ENCODE measurements at places on chromosomes 7 and 10.

GRCh38 chr7:40944981-40945585 lies 757.8 kb downstream of the INHBA start:
- no peak overlapping the region for H3K27ac ChIP-seq
- H3K36me3 ChIP-seq, result no peaks in the 10 kb centered on the region
- DNase-seq, result no peak
- no peaks in the 10 kb centered on the region for H3K4me1 ChIP-seq

DNA sequence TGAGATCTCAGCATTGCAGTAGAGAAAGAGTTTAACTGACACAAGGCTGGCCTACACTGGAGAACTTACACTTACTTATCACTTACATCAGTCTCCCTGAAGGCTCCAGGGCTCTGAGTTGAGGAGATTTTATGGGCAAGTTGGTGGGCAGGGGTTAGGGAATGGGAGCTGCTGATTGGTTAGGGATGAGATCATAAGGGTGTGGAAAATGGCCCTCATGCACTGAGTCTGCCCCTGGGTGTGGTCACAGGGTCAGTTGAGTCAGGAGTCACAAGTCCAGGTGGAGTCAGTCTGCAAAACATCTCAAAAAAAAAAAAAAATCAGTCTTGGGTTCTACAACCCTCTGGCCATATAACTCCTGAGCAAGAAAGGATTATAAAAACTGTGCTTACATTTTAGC lies 60.5 kb downstream of the PPP1R17 start:
- no peaks in the 10 kb centered on the region for H3K36me3 ChIP-seq
- H3K4me1 ChIP-seq, result no peaks in the 10 kb centered on the region
- H3K27ac ChIP-seq, result no peak overlapping the region
- no peak overlapping the region for H3K4me3 ChIP-seq

GRCh38 chr10:100509241-100509840 lies 10.3 kb downstream of the SEC31B start:
- H3K36me3 ChIP-seq, result peaks cover 24% of the 10 kb centered on the region
- no peak overlapping the region for H3K4me3 ChIP-seq
- H3K4me1 ChIP-seq, result no peaks in the 10 kb centered on the region
- DNase-seq, result no peak
- no peak overlapping the region for H3K27ac ChIP-seq
- H3K27me3 ChIP-seq, result no peaks in the 10 kb centered on the region

- H3K36me3 ChIP-seq, result no peaks in the 10 kb centered on the region
- H3K27ac ChIP-seq, result no peak overlapping the region
- DNase-seq, result no peak
Observed at GRCh38 chr10:76357726-76358415, 926.4 kb downstream of the LRMDA start.

DNA sequence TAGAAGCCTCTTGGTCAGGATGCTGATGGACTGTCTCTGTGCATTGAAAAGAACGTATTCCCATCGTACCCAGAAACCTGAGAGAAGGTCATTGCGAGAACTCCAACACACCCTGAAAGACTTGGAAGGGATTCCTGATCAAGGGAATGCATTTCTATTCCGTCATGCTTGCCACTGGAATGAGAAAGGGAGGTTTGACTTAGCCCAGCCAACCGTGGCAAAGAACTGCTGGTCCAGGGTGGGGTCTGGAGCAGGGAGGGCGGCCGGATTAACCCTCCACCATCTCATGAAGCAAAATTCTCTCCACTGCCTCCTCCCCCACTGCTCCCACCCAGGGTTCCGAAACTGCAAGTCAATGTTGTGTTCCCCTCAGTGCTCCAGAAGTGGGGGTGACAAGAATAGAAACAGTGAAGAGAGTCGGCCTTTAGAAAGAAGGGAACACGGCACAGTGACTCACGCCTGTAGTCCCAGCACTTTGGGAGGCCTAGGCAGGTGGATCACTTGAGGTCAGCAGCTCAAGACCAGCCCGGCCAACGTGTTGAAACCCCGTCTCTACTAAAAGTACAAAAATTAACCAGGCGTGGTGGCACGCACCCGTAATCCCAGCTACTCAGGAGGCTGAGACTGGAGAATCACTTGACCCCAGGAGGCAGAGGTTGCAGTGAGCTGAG lies 137.5 kb upstream of the MGMT start:
- no peaks in the 10 kb centered on the region for H3K4me1 ChIP-seq
- DNase-seq, result no peak
- no peak overlapping the region for H3K4me3 ChIP-seq
- no peak overlapping the region for H3K27ac ChIP-seq
- no peaks in the 10 kb centered on the region for H3K27me3 ChIP-seq

DNA sequence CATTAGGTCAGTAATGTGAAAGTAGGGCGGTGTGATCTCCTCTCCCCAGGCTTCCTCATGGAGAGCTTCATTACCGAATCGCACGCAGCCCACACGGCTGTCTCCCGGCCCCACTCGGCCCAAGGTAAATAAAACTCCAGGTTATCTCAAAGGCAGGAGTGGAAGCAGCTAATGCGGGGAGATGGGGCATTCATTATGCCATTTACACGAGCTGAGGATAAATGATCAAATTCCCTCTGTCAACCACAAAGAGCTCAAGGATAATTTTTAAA lies 93.5 kb downstream of the ADARB2 start:
- no peak overlapping the region for H3K27ac ChIP-seq
- no peak overlapping the region for H3K4me3 ChIP-seq
- H3K27me3 ChIP-seq, result no peaks in the 10 kb centered on the region
- no peaks in the 10 kb centered on the region for H3K4me1 ChIP-seq
- H3K36me3 ChIP-seq, result no peaks in the 10 kb centered on the region

GRCh38 chr10:4450981-4451908 lies 374.8 kb upstream of the AKR1E2 start:
- DNase-seq, result no peak
- H3K36me3 ChIP-seq, result no peaks in the 10 kb centered on the region
- H3K27ac ChIP-seq, result no peak overlapping the region
- no peak overlapping the region for H3K4me3 ChIP-seq

GRCh38 chr7:42345478-42346299 lies 108.7 kb upstream of the GLI3 start:
- no peak overlapping the region for H3K4me3 ChIP-seq
- DNase-seq, result no peak
- no peak overlapping the region for H3K27ac ChIP-seq
- H3K27me3 ChIP-seq, result no peaks in the 10 kb centered on the region

GRCh38 chr10:80344912-80345311 lies 11.6 kb downstream of the DYDC1 start:
- no peaks in the 10 kb centered on the region for H3K36me3 ChIP-seq
- no peaks in the 10 kb centered on the region for H3K27me3 ChIP-seq
- DNase-seq, result no peak
- H3K4me1 ChIP-seq, result no peaks in the 10 kb centered on the region
- no peak overlapping the region for H3K27ac ChIP-seq

GRCh38 chr10:123681285-123681684 lies 15.1 kb downstream of the GPR26 start:
- no peaks in the 10 kb centered on the region for H3K36me3 ChIP-seq
- H3K4me3 ChIP-seq, result no peak overlapping the region
- no peak for DNase-seq
- H3K27me3 ChIP-seq, result peaks cover 95% of the 10 kb centered on the region
- H3K4me1 ChIP-seq, result no peaks in the 10 kb centered on the region
- no peak overlapping the region for H3K27ac ChIP-seq

DNA sequence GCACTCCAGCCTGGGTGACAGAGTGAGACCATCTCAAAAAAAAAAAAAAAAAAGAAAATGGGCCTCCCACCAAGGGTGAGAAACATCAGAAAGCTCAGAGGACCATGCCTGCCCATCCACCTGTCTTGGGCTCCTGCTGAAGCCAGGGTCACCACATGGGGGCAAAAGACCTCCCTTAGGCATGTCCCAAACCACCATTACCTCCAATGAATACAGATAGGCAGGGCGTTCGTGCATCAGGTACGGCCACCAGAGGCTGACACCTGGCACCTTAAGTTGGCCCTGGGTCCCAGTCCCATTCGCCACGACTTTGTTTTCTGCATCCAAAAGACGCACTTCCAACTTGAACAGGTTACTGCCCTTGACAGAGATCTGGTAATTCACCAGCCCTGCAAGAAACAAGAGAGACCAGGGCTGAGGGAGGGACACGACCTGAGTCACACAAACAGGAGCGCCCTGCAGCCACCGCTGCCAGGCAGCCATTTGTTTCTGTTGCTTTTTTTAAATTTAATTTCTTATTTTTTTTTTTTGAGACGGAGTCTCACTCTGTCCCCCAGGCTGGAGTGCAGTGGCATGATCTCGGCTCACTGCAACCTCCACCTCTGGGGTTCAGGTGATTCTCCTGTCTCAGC lies 6.1 kb downstream of the GUSB start:
- peaks cover 7% of the 10 kb centered on the region for H3K4me1 ChIP-seq
- H3K27ac ChIP-seq, result no peak overlapping the region
- H3K27me3 ChIP-seq, result no peaks in the 10 kb centered on the region
- H3K36me3 ChIP-seq, result peaks cover 27% of the 10 kb centered on the region

DNA sequence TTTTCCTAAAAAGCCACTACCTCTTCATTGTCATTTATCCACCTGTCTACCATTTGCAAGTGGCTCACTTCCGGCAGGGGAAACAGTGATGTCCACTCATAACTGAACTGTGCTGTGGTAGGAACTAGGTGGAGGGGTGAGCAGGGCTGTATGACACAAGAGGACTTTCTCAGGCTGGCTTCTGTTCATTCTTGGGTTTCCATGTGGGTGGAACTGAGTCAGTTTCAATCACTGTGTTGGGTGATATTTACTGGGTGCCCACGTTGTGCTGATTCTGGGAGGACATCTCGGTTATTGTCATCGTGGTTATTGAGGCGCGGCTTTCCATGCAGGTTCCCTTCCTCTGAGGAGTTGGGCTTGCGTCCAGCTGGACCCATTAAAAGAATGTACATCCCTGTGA lies 38.8 kb downstream of the RAMP3 start:
- H3K27me3 ChIP-seq, result peaks cover 6% of the 10 kb centered on the region
- H3K36me3 ChIP-seq, result no peaks in the 10 kb centered on the region
- H3K4me1 ChIP-seq, result no peaks in the 10 kb centered on the region

GRCh38 chr7:604884-605531 lies 85.4 kb upstream of the PDGFA start:
- no peak overlapping the region for H3K27ac ChIP-seq
- no peak for DNase-seq
- no peaks in the 10 kb centered on the region for H3K27me3 ChIP-seq
- no peaks in the 10 kb centered on the region for H3K4me1 ChIP-seq
- H3K4me3 ChIP-seq, result no peak overlapping the region

DNA sequence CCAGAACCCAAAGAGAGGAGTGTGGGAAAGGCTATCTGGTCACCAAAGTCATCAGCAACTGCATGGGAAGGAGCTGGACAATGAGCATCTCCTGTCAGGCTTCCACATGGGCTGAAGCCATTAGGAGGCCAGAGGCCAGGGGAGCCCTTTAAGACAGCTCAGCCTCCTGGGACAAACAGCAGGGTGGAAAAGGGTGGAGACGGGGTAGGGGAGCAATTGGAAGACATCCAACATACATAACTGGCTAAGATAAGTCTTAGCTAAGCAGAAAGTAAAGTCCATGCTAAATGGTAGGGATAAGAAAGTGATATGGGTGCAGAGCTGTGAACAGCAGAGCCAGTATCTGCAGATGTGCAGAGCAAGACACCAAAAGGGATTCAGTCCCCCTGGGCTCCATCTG lies 1.5 kb upstream of the OAT start:
- H3K27me3 ChIP-seq, result no peaks in the 10 kb centered on the region
- no peak overlapping the region for H3K4me3 ChIP-seq
- no peaks in the 10 kb centered on the region for H3K36me3 ChIP-seq
- no peak for DNase-seq
